Omental fat pad (tissue), 4 donors: ENCODE measurements at places on chromosomes 3 and 15.

- no peak for DNase-seq
Observed at GRCh38 chr3:169112153-169112892, 551.2 kb downstream of the MECOM start.

DNA sequence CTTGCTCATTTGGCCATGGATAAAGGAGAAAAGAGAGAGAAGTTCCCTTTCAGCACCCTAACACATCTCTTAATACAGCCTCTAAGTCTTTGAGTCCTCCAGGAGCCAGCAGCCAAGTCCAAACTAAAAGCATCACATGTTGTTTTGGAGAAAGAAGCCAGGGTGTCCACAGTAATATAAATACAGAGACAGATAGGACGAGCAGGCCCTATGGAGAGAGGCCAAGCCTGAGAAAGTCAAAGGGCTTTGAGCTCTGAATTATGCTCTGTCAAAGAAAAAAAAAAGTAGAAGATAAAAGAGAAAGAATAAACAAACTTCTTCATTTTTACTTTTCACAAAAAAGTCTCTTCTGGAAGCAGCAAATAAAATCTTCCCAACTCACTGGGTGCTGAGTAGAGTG, 92.4 kb upstream of the THBS1 start:
- DNase-seq, result no peak

DNA sequence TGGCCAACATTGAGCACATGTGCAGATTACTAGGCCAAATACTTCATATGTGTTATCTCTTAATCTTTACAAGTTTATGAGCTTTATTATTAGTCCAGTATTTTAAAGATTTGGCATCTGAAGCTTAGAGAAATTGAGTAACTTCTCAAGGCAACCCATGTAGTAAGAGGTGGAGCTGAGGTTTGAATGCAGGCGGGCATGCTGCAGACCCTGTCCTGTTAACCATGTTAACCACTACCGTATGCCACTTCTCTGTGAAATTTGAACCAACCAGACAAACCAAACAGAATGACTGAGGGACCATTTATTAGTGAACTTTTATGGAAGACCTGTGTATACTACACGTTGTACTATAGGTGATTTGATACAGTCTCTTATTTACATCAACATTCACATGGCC, 49.7 kb downstream of the MEF2A start:
- DNase-seq, result no peak

DNA sequence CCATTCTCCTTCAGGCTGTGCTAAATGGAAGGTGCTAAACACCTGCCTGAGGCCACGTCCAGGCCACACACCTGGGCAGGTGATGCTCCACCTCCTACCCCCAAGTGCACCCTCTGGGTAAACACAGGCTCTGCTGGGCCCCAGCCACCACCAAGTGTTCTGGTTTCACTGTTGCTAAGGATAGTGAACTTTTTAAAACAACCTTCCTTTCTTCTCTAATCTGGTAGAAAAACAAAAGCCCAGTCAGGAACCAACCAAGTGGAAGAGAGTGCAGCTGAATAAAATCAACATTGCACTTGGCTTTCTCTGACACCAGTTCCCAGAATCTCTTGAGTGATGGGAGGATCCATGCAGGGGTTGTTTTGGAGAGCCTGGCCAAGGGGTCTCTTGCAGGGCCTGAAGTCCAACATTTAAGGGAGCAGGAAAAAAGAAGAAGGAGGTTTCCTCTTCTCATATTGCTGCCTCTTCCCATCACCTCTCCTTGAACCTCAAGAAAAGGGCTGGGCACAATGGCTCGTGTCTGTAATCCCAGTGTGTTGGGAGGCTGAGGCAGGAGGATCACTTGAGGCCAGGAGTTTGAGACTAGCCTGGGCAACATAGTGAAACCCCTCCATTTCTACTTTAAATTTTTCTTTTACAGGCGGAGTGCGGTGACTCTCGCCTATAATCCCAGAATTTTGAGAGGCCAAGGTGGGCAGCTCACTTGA, 26.2 kb upstream of the ATP13A3 start:
- DNase-seq, result no peak

DNA sequence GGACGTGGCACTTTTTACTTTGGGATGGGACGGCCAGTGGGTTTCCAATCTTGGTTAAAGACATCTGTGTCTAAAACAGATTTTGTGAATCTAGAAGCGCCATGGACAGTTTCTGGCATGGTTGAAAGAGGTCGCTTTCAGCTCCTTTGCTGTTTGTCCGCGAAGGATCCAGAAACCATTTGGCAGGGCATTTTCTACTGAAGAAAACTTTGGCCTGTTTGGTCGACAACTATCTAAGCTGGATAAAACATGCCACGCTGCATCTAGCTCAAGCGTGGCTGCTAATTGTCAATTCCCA, 730 bp upstream of the RORA start:
- DNase-seq, result no peak

DNA sequence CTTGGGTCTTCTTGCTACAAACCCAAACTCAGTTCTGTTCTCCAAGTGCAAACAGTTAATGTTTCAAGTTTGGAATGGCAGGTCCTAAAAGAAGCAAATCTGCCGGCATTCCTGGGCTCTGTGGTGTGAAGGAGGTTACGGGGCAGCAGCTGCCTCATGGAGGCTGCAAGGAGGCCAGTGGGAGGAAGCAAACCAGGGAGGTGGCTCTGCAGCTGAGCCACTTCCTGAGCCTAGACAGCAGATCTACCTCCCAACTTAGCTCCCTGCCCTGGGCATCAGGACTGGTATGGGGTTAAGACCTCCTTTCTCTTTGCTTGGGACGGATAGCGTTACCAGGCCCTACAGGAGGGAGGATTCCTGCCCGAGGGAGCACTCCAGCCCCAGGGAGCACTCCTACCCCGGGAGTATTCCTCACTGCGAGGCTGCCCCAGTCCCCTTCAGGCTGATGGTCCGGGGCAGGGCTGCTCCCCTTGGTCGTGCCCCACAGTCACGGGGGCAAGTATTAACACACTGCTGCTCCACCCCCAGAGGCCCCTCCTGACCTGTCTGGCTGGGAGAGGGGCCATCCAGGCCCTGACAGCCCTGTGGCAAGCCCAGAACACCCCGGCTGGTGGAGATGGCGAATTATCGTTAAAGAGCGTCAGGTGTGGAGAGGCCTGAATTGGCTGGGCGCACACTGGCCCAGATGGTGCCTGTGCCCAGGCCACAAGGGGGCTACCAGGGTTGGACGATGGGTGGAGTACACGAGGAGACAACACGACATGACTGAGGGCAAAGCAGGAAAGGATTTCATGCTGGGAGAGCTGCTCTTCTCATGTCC, 129.9 kb downstream of the ATP10A start:
- no peak for DNase-seq

DNA sequence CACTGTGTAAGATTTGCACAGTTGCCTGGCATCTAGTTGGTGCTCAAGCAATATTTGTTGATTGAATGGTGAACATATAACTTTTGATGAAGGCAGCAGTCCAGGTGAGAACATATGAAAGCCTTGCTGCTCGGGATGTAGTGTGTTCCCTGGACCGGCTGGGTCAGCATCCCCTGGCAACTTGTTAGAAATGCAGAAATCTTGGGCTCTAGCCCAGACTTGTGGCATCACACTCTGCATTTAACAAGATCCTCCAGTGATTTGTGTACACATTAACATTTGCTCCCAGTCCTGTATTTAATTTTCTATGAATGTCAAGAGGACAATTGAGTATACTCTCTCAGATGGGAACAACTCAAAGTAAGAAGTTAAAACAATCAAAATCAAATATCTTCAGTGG, 69.0 kb upstream of the SAMMSON start:
- DNase-seq, result no peak

GRCh38 chr3:52429031-52429430, 15.9 kb downstream of the SEMA3G start:
- DNase-seq, result peak; percentile 18

DNA sequence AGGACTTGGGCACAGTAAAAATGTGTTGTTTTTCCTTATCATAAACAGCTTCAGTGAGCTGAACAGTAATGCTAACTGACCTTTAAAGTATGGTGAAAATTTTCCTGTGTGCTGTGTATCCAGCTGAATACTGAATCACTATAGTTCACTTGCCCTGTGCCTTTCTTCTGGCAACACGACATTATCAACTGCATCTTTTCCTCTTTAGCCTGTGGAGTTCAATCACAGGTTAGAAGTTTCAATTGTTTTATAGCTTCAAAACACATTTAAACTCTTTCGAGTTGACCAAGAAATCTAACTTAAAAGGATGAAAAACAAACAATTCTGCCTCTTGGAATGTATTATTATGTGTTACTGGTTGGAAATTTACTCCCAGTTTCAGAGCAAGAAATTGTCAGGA, 1120.7 kb upstream of the ALCAM start:
- DNase-seq, result no peak

- no peak for DNase-seq
Observed at GRCh38 chr3:29805757-29806156, 524.9 kb downstream of the RBMS3 start.

DNA sequence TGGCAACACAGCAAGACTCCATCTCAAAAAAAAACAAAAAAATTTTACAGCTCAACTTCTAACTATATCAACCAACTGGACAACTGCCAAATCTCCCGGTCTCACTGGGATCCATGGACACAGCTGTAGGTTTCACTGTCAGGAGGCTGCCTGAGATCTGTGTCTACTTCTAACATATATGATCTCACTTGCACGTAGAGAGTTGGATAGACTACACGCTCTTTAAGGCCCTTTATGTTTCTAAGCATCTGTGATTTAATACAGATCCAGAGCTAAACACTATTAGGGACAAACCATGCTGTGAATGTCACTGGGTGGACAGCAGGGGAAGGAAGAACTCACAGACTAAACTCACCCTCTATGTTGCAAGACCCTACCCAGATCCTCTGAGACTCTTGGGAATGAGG, 13.0 kb upstream of the APOD start:
- DNase-seq, result no peak

DNA sequence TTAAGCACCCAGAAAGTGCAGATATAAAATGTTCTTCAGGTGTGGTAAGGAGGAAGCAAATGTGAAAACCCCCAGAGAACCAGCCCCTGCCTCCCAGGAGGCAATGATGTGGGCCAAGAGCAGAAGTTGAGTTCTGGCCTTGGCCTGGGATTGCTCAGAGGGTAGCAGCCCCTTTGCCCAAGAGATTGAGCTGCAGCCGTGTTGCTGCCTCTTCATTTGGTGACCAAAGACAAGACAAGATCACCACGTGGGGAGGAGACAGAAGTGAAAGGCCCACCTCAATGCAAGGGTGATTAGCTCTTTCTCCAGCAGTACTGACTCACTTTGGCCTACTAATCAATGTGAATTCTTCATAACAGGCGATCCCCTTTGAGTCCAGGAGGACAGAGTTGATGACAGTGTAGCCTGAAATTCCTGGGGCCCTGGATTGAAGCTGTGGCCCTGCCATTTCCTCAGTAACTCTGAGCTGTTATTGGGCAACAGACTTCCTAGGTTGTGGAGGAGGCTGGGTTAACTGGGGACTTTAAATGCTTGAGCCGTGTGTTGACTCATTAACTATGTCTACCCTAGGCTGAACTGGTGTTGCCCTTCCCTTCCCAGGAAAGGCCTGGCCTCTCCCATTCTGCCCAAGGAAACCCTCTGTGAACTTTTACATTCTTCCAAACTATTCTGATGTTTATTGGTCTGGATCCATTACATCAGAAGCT, 86.5 kb downstream of the ST6GAL1 start:
- DNase-seq, result no peak

DNA sequence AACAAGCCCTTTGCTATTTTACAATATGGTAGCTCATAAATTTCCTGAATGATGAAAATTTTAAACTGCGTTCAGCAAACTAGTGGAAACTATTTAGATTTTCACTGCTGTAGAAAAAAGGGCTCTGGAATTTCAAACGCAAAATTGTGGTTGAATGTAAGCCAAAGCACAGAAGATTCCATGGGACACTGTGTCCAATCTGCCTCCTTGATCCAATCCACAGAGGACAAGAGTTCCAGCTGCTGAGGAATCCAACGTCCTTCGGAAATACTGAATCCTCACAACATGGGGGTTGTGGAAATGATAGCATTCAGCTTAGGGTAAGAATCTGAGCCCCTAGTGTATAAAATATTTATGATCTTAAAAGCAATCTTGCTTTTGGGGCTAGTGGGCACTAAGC, 161.0 kb downstream of the PLD1 start:
- DNase-seq, result no peak

GRCh38 chr15:53589520-53590057, 169.9 kb downstream of the WDR72 start:
- no peak for DNase-seq

DNA sequence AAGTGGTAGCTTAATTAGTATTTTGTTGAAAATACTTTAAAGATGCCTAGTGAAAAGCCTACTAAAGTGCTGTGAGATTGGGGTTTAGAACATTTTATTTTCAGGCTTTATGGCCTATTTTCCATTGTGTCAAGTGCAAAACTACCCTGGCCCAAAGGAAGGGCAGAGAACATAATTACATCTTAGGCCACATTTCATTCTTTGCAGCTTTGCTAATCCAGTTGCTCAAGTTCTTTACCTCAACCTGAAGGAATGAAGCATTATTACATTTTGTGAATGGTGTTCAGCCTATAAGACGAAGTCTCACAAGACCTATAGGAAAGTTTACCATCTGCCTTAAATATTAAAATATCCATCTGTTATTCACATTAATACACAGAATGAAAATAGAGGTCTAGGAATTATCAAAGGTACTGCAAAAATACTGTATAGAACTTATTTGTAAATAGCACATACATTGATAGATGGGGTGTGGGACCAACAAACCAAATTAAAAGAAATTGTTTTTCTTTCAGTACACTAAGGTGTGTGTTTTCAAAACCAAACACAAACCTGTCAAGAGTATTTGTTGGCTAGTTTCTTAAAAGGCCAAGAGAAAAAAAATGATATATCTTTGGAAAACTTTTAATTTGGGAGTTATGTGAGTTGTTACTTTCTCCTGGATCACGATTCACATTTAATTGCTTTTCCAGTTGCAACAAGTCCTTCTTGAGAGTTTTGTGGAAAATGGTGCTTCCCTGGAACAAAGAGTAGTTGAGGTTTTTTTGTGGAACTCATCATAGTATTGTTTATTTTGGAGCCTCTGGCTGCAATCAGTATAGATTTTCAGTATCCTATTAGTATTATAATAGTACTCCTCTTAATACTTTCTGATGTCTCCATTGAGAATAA, 12.0 kb upstream of the SETD5 start:
- no peak for DNase-seq

DNA sequence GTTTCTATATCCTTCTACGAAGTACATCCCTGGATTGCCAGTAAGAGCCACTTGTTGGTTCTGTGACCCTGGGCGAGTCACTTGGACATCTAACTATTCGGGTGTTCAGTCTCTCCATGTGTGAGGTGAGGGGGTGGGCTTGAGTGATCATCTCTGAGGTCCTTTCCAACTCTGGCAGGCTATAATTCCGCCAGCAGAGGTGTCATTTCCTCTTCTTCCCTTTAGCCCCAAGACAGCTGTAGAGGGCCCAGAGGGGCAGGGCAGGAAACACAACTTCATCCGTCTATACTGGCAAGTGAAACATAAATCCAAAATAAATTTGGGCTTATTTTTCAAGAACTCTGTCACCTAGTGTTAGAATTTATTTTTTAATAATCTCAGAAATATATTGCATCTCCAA, 38.1 kb downstream of the C2CD4A start:
- no peak for DNase-seq

DNA sequence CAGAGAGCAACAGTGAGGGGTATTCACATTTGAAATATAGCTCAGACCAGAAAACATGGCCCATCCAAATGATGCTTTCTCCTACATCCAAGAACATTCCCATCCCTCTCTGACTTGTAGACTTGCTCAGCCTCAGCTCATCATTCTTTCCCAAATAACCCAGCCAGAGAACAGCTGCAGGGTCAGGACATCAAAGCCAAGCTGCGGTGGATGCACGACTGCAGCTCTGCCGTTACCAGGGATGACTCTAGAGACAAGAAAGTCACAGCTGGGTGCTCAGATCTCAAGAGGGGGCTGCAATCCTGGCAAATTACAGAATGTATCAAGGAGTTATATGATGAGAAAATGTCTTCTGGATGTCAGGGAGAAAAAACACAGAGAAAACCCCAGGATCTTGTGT, 944.3 kb downstream of the NTRK3 start:
- no peak for DNase-seq
